T-helper 22 cell (primary cell): ENCODE measurements at places on chromosomes 7 and 10.

- no peak for DNase-seq
Observed at GRCh38 chr10:102211615-102212299, 14.3 kb upstream of the ELOVL3 start.

- no peak for DNase-seq
Observed at GRCh38 chr10:114408968-114409444, 4.7 kb upstream of the AFAP1L2 start.

GRCh38 chr10:16440396-16441133 is 3.8 kb downstream of the PTER start:
- peak; percentile 1 for DNase-seq

GRCh38 chr10:114925587-114926586 is 12.1 kb upstream of the TRUB1 start:
- DNase-seq = no peak

DNA sequence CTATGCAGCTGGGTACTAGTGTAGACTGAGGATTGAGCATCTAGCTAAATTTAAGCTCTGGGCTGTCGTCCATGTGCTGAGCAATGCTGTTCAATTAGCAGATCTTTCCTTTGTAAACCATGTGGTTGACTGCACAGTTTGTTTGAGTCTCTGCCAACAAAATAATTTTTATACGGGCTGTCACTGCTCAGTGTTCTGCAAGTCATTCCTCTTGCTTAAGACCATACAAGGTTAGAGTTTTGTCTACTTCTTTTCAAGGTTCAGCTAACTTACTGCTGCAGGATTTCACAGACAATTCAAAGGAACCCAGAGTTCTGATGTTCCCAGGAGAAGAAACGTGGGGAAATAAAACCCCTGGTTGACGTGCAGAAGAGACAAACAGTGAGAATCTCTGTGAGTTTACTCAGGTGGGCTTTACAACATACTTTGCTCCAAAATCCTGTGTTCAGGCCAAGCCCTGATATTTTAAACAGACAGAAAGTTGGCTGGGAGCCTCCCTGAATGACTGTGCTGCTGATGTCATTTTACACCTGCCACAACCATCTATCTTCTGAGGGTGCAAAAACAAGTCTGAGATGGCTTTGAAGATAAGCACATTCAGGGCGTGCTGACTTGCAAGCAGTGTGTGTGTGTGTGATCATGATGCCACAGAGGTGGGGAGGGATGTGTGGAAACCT is 177.1 kb upstream of the SVIL start:
- DNase-seq = no peak

GRCh38 chr7:100675105-100675451 is 1.5 kb downstream of the GNB2 start:
- no peak for DNase-seq

- no peak for DNase-seq
Observed at GRCh38 chr10:32207544-32207943, 139.4 kb downstream of the EPC1 start.

DNA sequence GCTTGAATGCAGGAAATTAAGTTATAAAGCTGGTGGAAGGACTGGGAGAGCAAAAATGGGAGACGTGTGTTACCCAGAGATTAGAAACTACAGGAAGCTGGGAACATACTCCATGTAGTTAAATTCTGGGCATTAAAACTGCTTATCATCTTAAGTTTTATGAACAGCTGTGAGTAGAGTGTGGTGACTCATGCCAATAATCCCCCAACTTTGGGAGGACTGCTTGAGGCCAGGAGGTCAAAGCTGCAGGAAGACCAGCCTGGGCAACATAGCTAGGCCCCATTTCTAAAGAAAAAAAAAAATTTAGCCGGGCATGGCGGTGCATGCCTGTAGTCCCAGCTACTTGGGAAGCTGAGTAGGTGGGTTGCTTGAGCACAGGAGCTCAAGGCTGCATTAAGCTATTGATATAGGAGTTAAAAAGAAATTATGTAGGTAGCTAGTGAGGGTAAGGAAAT is 56.2 kb upstream of the SEPHS1 start:
- DNase-seq = no peak

GRCh38 chr10:91250341-91250740 is 29.9 kb downstream of the PCGF5 start:
- DNase-seq = no peak

DNA sequence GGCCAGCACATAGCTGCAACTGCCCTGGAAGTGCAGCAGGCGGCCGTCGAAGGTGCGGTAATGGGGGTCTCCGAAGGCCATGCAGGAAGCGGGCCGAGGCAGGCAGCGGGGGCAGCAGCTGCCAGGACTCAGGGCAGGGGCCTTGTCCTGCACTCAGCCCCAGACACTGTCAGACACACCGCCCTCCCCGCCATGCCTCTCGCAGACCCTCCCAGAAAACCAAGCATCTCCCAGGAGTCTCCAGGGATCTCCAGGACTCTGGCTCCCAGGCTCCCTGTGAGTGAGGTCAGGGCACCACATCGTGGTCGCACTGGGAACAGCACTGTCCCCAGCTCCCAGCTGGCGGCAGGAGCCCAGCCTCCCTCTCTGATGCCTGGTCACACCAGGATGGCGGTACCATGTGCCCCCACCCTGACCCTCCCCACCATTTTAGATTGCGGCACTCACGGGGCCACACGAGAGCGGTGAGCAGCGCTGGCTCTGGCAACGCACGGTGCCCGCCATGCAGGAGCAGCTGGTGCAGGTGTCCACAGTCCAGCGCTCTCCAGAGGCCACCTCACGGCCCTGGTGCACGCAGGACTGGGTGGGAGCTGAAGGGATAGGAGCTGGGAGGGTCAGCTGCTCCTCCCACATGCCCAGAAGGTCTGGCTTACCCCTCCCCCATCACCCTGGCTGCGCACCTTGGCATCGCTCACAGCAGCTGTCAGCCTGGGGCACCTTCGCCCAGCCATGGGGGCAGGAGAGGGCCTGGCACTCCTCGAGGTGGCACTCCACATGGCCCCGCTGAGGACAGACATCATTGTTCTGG is 17.5 kb downstream of the ATP6V1F start:
- no peak for DNase-seq

DNA sequence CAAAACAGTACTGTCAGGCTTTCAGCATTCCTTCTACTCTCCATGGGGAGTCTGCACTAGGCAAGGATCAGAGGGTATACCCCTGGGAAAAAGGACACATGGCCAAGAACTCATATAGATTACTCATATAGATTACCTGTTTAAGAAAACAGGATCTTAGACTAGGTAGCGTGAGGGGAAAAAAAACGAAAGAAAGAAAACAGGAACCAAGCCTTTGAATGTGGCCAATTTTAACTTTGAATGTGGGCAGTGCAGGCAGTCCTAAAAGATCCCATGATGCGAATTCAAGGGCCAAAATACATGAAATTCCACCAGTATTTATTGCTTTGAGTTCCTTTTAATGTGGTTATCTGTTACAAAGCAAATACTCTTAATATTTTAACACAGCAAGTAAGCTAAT is 108.6 kb upstream of the TAC1 start:
- no peak for DNase-seq

DNA sequence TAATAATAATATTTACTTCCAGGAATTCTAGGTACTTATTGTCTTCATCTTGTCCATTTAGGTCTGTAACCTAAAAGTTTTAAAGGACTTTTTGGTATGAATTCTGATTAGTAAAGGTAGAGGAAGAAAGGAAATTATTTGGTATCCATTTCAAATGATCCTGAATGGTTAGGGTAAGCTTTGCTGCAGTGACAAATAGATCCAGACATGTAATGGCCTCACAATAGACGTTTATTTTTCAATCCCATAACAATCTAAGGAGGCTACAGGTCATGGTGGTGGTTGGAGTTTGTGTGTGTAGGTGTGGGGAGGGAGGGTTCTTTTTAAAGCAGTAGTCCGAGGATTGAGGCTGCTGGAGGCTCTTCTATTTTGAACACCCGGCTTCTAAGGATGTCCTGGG is 5.3 kb downstream of the FBH1 start:
- DNase-seq = no peak

GRCh38 chr10:23404461-23404980 is 34.4 kb upstream of the OTUD1 start:
- no peak for DNase-seq

GRCh38 chr10:132624847-132625471 is 87.4 kb downstream of the INPP5A start:
- no peak for DNase-seq

DNA sequence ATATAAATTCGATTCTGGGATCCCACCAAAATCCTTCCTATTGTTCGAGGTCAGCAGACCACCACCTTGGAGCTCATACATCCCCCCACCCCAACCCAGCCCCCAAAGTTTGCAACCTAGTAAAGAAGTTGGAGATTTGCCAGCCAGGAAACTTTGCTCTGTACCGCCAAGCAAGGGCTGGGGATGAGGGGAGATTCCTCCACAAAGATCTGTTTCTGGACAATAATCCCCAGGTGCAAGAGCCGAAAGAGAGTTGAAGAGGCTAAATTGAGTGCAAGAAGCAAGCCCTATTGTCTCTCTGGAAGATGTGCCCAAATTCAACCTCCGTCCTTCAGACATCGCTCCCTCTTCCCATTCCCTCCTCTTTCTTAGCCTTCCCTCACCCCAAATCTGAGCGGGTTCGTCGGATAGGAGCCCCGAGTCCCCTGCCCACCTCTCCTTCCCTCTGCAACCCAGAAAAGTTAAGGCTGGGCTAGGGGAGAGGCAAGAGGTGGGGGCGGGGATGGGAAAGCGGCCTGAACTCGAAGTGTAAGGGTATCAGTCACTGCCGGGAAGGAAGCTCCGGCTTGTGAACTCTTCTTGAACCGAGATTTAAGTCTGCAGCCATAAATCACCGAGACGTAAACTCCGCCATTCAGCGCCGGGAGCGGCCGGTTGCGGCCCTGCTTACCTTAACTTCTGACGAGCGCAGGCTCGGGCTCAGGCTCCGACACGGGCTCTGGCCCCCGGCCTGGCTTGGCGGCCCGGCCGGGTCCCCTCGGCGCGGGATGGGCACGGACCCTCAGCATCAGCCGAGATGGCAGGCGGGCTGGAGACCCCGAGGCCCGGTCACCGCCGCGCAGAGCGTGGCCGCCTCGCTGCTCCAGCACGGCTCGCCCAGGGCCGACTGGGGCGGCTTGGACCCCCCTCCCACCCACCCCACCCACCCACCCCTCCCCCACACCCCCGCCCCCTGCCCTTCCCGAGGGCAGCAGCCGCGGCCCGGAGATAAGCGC is 10.8 kb upstream of the HOXA2 start:
- no peak for DNase-seq

DNA sequence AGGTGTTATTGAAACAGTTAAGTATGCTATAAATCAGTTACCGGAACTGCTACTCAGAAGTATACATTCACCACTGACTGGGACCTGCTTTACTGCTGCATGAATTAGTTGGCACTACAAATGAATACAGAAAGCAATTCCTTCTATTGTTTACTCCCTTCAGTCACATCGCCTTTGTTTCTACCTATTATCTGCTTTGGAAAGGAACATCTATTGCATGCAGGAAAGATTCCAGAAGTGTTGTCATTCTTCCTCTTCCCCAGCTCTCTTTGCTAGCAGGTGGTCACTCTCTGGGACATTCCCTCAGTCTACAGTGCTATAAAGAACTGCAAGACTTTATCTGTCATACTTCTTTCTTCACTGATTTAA is 131.3 kb downstream of the ANK3 start:
- DNase-seq = no peak

- DNase-seq = no peak
Observed at GRCh38 chr10:86371691-86372090, 5.1 kb upstream of the GRID1 start.

DNA sequence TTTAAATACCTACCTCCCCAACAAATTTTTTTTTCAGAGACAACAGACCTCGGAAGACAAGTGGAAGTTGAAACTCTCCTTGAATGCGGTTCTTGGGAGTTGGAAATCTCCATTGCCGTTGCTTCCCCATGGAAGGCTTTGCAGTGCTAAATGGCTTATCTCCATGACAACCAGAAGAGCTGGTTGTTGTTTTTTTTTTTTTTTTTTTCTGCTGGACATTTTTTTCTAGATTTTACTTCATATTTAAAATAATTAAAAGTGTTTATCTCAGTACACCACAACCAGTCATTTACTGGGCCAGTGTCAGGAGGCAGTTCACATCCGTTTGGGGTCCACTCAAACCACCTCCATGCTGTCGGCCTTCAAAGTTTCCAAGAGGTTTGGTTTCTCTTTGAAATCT is 348.5 kb upstream of the PRKCQ start:
- DNase-seq = no peak

DNA sequence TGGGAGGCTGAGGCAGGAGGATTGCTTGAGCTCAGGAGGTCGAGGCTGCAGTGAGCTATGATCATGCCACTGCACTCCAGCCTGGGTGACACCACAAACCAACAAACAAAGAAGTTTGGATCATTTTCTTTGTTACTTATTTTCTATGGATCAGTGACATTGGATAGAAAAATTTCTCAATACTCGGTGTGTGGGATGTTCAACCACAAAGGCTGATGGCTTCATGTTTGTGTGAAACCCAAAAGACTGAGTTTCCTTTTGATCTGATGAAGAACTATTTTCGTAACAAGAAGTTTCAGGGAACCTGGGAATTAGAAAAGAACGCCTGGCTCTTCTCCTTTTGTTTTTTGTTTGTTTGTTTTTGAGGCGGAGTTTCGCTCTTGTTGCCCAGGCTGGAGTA is 104.0 kb downstream of the HOXA1 start:
- no peak for DNase-seq

GRCh38 chr7:141231018-141231792 is 157.3 kb downstream of the TMEM178B start:
- no peak for DNase-seq

- DNase-seq = no peak
Observed at GRCh38 chr10:101225846-101226421, 3.3 kb downstream of the LBX1 start.

- DNase-seq = no peak
Observed at GRCh38 chr10:84329986-84330651, 1.7 kb downstream of the CCSER2 start.

- DNase-seq = no peak
Observed at GRCh38 chr10:103814626-103815370, 40.6 kb downstream of the SH3PXD2A start.

DNA sequence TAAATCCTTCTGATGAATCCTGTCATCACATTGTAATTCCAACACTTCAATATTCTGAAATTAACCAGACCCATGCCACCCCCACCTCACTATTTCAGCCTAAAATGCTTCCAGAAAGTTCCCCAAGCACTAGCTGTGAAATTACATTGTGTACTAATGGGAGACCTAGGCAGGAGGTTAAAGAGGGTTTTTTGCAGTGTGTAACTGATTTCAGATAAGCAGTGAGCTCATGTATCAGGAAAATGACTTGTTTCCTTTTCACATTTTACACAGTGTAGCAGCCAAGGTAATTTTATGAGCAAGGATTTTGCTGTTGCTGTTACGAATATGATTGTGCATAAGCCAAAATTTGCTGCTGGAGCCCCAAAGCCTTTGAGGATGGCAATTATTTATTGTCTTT is 129.0 kb downstream of the INHBA start:
- no peak for DNase-seq

- DNase-seq = no peak
Observed at GRCh38 chr7:151777495-151777880, 99.4 kb downstream of the PRKAG2 start.
